Kasumi-1 (cell line): ENCODE measurements at places on chromosomes 7 and 10.

- peak; percentile 21 for DNase-seq
Observed at GRCh38 chr10:11018855-11019631, 1.4 kb downstream of the CELF2 start.

GRCh38 chr7:156479596-156479995, 161.0 kb upstream of the RNF32 start:
- DNase-seq, result no peak

GRCh38 chr10:129102906-129103693, 363.9 kb upstream of the MGMT start:
- DNase-seq, result no peak

- no peak for DNase-seq
Observed at GRCh38 chr7:104208421-104208780, 588 bp upstream of the ORC5 start.

GRCh38 chr7:152050547-152050971, 25.1 kb downstream of the GALNT11 start:
- DNase-seq, result no peak

DNA sequence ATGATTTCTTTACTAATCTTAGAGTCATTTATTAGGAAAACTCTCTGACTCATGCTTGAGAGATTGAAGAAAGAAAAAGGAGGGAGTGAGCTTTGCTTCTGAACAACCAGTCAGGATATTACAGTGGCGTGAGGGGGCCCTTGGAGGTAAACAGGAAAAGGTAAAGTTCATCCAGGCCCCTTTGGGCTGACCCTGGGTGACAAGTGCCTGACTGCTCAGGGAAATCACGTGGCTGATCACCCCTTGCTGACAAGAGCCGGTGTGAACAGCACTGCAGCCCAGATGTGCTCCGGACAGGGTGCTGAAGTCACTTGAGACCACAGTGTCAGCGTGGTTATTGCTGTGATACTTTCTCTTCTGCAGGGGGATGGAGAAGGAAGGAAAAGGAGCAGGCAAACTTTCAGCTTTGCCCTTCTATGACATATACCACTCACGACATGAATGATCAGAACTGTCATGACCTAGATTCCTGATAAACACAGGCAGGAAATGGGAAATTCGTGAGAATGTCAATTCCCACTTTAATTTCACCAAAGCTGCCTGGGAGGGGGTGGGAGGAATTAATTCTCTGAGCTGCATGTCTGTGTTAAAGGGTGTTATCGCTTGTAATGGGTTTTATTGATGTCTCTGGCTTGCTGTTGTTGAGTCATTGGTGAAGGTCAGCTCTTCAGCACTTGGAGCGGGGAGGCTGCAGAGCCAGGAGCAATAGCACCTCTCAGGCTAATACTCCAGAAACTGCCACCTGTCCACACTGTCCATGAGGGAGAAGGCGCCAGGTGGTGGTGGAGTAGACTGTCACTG, 139.8 kb upstream of the AOAH start:
- DNase-seq, result no peak

DNA sequence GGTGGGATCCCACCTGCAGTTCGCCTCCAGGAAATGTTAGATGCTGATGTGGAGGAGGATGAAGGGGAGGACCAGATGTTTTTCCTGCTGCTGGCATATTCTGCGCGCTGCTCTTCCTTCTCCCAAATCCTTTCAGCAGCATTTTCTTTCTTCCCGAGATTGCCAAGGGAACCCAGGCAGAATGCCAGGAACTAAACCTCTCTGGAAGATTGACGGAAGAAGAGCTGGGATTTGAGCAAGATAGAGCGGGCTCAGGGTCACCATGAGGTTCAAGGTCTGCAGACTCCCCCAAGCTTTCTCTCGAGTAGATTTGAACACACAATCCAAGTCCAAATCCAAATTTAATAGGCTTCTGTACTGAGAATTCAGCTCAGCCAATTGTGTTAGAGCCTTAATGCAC, 345.2 kb upstream of the C7orf33 start:
- DNase-seq, result no peak

GRCh38 chr10:83680470-83680891, 458.8 kb upstream of the GHITM start:
- DNase-seq, result no peak

GRCh38 chr7:31014826-31015225, 37.3 kb upstream of the ADCYAP1R1 start:
- DNase-seq, result no peak

- peak; percentile 36 for DNase-seq
Observed at GRCh38 chr10:132397671-132398565, 918 bp downstream of the PWWP2B start.

GRCh38 chr7:94276795-94277194, 117.9 kb upstream of the COL1A2 start:
- no peak for DNase-seq

DNA sequence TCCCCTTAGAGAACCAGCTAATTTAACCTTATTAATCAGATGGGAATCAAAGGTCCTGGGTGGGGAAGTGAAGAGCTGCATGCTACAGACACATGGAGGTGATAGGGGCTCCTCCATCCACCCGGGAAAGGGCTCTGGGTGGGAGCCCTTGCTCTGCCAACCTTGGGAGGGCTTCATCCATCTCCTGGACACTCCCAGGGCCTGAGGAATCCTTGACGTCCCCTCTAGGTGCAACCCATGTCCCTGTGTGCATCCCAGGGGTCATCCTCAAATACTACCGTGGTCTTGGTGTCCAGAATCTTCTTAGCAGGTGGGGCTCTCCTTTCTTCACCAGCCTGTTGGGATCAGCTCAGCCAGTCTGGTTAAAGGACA, 55.4 kb upstream of the IGFBP3 start:
- DNase-seq, result no peak

DNA sequence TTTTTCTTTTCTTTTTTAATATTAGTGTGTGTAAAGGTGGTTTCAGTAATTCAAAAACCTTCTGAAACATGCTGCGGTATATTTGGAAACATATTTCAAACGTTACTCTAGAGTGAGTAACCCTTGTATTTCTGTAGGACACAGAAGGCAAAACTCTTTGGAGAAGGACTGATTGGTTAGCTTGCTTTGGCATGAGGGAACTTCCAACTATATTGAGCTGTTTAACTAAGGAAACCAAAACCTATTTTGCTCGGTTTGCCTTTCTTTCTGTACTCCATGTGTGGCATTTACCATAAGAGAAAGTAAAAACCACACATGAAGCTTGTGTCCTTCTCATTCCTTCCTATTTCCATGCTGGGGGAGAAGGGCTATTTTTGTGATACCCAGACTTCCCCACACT, 149.8 kb downstream of the DYNC1I1 start:
- DNase-seq, result no peak

DNA sequence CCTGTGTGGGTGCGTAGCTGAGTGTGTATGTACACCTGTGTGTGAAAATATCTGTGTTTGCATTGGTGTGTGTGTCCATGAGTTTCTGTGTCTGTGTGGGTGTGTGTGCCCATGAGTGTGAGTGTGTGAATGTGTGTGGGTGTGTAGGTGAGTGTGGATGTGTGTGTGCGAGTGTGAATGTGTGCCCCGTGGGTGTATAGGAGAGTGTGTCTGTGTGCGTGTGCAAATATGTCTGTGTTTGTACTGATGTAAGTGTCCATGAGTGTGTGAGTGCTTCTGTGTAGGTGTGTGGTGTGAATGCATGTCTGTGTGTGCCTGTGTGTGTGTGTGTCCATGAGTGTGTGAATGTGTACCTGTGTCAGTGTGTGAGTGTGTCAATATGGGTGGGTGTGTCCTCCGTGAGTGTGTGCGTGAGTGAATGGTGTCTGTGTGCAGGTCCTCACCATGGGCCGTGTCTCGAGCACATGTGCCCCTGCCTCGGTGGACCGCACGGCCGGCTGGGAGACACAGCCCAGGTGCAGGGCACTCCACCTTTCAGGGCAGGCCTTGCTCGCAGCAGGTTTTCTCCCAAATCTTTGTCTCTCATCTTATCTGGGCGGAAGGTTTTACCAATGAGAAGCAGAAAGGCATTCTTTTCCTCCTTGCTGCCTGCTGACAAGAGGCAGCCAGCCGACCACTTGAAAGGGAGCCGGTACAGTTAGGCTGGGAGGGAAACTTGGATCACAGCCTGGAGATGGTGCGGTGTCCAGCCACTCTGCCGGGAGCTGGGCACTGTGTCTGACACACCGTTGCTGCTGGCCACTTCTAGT, 107.1 kb upstream of the FAM20C start:
- no peak for DNase-seq

DNA sequence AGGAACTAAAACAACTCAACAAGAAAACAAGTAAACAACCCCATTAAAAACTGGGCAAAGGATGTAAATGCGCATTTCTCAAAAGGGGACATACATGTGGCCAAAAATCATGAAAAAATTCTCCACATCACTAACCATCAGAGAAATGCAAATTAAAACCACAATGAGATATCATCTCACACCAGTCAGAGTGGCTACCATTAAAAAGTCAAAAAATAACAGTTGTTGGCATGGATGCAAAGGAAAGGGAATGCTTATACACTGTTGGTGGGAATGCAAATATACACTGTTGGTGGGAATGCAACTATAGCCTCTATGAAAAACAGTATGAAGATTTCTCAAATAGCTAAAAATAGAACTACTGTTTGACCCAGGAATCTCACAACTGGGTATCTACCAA, 60.0 kb upstream of the LANCL2 start:
- DNase-seq, result no peak

DNA sequence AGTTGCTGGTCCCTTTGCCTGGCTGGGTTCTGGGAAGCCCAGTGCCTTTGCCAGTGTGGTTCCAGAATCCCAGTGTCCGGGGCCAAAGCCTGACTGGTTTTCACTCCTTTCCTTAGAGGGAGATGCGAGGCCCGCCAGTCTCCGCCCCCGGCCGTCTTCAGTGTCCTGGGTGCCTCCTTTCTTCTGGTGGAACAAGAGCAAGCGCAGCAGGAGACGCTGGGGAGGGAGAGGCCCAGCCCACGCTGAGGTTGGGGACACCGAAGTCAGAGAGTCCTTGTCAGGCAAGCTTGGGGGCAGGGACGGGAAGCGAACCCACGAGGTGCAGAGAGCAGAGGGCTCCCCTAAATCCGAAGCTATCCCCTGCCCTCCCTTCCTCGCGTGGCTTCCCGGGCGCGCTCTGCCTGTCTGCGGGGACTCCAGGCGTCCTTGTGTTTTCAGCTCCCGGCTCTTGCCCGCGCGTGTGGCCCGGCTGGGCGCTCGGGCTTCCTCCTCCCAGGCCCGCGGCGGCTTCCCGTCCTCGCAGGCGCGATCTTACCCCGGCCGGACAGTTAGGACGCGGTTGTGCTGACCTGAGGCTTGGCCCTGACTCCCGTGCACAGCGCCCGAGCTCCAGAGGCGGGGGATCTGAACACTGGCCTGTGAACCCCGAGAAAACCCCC, 60.6 kb upstream of the UBE3C start:
- DNase-seq, result no peak
